ENCODE measurements at places on chromosomes 16 and 17.

GRCh38 chr16:72122308-72122707 is 28.7 kb downstream of the DHX38 start:
- no peak for DNase-seq

DNA sequence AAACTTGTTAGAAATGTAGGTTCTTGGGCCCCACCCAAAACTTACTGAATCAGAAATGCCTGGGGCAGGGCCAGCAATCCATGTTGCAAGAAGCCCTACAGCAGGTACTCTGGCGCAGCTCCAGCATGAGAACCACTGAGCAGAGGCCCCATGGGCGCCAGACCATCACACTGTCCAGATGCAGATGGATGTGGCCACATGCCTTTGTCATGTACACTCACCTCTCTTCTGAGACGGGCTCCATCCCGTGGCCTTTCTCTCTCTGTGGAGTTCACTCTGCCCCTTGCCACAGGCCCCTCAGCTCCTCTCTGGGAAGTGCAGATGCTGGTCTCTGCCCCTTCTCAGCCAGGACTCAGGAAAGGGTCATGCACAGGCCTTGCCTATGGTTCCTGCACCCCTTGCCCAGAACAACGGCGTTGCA is 2.3 kb upstream of the CCNF start:
- no peak for DNase-seq

GRCh38 chr16:88730632-88731607 is 24.6 kb downstream of the CTU2 start:
- peak; percentile 45 for DNase-seq

GRCh38 chr16:50040018-50040417 is 15.0 kb downstream of the CNEP1R1 start:
- no peak for DNase-seq

- DNase-seq: no peak
Observed at GRCh38 chr17:67558740-67559380, 158.9 kb upstream of the NOL11 start.

GRCh38 chr16:68381363-68381724 is 67.0 kb downstream of the SMPD3 start:
- DNase-seq: no peak

GRCh38 chr16:31695667-31696066 is 168.0 kb downstream of the AHSP start:
- no peak for DNase-seq

- no peak for DNase-seq
Observed at GRCh38 chr16:31016018-31016417, 5.6 kb upstream of the STX1B start.

DNA sequence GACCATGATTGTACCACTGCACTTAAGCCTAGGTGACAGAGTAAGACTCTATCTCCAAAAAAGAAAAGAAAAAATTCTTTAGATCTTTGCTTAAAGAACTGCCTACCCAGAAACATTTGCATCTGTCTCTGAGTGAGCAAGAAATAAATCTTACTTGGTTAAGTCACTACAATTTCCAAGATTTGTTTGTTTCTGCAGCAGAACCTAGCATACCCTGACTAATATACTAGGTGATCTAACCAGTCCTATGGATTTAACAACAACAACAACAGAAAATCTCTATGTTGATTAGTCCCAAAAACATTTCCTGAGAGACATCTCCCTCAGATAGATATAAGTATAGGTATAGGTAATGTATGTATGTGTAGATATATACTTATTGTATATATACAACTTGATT is 549.3 kb upstream of the PSMD7 start:
- DNase-seq: no peak

- no peak for DNase-seq
Observed at GRCh38 chr17:16913463-16913862, 58.5 kb downstream of the TNFRSF13B start.

- DNase-seq: peak; percentile 20
Observed at GRCh38 chr16:87140211-87141200, 176.7 kb downstream of the C16orf95 start.

DNA sequence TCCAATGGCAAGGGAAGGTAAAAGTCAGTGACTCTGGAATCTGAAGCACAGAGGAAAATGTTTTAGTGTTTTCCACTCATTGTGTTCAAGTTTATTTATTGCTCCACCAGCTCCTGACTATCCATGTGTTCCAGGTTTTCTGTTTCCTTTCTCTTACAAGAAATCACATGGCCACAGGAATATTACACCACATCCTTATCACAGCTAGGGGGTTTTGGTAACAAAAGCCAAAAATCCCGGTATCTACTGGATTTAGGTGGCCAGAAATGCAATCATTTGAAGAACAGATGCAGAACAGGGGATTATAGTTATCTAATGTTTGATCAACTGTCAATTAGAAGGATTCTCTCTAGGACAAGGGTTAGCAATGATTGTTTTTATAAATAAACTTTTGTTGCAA is 47.9 kb downstream of the STH start:
- peak; percentile 59 for DNase-seq

GRCh38 chr16:89026121-89026612 is 49.2 kb upstream of the CBFA2T3 start:
- DNase-seq: peak; percentile 5

GRCh38 chr16:27414788-27415431 is 12.9 kb downstream of the IL21R start:
- no peak for DNase-seq
